Stimulated activated CD4-positive, alpha-beta T cell treated with anti-CD3 and anti-CD28 coated beads, TNF-alpha, amount 100 ng/mL, for 1 hour (primary cell): ENCODE measurements at places on chromosomes 11 and 22.

GRCh38 chr11:16982256-16982671 is 31.9 kb downstream of the PLEKHA7 start:
- DNase-seq = no peak

DNA sequence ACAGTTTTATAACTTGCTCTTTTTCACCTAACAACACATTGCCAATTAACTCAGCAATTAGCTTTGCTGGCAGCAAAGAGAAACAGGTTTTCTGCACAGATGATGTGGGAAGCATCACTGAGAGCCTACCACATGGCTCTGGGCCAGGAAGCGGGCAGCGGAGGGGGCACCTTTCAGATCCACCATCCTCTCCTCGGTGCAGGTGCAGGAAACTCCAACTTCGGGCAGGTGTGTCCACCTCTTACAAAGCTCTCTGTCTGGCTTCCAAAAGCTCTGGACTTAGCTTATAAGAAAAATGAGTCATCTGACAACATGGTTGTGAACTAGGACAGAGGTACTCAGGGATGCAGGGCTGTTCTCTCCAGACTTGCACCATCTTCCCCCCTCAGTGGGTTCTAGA is 77.0 kb downstream of the RPS6KA4 start:
- DNase-seq = no peak

DNA sequence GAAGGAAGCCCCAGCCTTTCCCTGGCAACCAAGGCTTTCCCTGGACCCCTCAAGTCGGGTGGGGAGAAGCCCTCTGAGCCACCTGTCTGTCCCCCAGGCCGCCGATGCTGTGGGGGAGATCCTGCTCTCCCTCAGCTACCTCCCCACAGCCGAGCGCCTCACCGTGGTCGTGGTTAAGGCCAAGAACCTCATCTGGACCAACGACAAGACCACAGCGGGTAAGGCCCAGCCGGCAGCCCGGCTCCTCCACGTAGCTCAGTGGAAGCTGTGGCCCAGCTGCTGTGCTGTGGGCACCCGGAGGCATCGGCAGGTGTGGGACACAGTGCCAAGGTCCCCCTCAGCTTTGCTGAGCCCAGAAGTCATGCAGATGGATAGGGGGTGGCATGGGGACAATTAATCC is 12.2 kb upstream of the RHOD start:
- no peak for DNase-seq

DNA sequence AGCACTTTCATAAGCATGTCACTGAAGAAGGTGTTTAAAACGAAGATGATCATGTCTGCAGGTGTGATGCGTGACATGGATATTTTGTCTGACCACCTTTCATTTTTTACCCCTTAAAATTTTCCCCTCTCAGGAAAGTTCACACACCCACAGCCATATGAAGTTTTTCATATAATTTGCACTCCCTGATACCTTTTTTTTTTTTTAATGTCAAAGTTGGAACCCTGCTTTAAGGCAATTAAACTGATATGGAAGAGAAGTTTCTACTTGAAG is 104.6 kb downstream of the ATXN10 start:
- DNase-seq = no peak

DNA sequence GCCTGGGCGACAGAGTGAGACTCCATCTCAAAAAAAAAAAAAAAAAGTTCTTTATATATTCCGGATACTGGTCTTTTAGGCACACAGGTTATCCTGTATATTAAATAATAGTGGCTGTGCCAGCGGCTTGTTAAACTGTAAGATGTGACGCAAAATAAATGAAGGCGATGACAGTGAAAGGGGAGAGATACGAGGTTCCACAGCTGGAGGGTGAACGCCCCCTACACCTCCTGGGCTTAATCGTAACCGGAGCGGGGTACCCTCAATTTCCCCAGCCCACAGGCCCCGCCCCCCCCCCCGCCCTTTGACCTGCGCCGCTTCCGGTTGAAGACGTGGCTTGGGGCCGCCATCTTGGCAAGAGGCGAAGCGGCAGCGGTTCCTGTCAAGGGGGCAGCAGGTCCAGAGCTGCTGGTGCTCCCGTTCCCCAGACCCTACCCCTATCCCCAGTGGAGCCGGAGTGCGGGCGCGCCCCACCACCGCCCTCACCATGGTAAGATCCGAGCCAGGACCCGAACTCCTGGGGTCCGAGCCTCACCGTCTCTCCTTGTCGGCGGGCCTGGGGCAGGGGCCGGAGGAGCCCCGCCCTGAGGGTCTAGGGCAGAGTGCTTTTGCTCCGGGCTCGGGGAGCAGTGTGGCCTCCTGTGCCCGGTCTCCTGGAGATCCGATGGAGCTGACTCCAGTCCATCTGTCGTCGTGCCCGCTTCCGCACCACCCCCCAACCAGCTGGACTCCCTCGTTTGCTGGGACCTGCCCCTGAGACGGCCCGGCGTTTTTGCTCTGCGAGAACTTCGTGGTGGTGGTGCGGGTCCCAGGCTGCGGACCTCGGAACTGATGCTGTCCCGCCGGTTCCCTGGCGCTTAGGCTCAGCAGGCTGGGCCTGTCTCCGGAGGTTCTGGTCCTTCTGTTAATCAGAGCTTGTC is at the start of gene ARCN1:
Gene ARCN1 (plus strand): TSS at position 349 of the 920 bp plus-strand sequence. CDS start 139 bp downstream, at position 488.
- peak; percentile 45 for DNase-seq

- no peak for DNase-seq
These were observed 10.8 kb downstream of the PRR33 start for GRCh38 chr11:1880746-1881441.

- DNase-seq = no peak
These were observed 9.0 kb upstream of the RAG1 start for GRCh38 chr11:36558571-36559413.

GRCh38 chr11:20501252-20501651 is 98.2 kb upstream of the SLC6A5 start:
- DNase-seq = no peak

DNA sequence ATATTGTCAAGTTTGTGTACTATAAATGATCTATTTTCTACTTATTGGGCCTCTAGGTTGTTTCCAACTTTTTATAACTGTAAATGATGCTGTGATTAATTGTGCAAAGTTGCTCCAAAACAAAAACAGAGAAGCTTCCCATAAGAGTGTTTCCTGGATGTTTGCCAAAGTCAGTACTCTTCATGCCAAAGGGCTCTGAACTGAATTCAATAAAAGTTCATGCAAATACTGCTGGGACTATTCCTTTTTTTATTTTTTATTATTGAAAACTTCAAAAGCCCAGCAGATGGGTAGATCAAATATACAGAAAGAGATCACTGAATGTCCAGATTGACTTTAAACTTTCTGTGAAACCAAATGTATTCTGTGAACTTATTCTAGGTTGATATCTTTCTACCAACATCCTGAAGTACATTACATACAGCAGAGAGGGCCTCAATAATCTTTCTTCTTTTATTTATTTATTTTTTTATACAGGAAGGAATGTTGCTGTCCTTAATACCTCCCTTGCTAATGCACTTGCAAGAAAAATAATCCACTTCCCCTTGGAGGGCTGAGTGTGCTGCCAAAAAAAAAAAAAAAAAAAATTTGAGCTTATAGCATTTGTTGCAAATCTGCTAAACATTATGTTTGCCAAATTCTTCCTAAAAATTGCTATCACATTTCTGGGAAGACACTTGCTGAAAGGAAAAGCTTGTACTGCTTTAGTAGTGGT is 53.0 kb downstream of the CTSC start:
- DNase-seq = no peak

GRCh38 chr11:112718483-112718882 is 242.7 kb upstream of the NCAM1 start:
- no peak for DNase-seq

DNA sequence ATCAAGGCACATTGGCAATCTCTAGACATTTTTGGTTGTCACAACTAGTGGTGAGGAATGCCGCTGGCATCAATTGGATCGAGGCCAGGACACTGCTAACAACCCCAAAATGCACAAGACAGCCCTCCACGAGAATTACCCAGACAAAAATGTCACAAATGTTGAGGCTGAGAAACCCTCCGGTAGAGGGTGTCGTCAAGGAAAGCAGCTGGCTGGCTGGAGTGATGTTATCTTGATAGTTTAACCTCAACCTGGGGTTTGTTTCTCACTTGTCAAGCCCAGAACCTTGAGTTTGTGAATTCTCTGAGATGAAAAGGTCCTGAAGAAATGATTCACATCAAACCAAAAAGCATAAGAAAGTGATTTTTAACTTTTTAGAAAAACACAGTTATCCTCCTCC is 21.1 kb upstream of the TMPRSS13 start:
- DNase-seq = no peak

GRCh38 chr22:50206599-50206998 is 5.8 kb downstream of the SELENOO start:
- DNase-seq = no peak

- DNase-seq = no peak
These were observed 6.7 kb downstream of the INCENP start for GRCh38 chr11:62130283-62131169.

DNA sequence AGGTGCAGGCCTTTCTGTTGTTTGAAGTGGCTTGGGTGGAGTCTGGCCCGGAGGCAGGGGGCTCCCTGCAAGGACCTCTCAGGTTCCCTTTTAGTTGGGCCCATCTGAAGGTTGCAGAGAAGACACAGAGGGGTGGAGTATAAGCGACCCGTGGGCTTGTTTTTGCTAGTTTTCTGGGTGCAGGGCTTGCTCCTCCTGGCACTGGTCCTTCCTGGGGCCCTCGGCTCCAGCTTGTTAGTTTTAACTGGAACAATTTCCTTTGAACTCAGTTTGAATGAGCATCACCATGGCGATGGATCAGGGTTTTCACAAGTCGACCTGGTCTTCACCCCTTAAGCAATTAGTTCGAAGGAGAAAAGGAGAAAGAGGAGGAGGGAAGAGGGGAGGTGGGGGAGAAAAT is 28.5 kb upstream of the OAF start:
- no peak for DNase-seq

- no peak for DNase-seq
These were observed 175.6 kb upstream of the TENM4 start for GRCh38 chr11:79616392-79616851.

DNA sequence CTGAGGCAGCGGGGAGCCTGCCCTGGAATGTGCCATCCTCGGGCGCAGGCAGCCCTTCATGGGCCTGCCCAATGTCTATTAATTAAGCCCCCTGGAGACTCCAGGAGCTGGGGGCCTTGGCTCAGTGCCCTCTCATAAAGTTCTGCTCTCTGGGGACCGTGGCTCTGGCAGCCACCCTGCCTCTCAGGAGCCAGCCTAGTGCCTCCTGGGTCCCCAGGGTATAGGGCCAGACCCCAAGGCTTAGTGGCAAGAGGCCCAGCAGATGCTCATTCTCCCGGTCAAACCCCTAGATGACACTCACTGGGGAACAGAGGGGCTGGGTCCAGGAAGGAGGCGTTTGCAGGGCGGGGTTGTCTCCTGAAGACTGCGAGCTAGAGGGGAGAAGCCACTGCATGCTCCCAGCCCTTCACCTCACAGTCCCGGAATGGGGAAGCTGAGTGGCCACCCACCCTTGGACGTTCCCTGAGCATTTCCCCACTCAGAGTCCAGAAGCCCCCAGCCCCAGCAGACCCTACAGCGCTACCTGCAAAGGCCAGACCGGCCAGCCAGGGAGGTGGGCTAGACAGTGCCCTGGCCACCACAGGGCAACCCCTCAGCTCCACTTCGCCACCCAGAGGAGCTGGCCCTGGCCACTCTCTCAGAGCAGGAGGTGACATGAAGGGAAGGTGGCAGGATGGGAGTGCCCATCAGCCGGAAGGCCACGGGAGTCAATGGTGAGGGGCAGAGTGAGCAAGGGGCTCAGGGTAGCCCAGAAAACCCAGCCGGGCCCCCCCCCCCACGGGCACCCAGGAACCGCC is 83.0 kb downstream of the CDKN1C start:
- no peak for DNase-seq

- DNase-seq = no peak
These were observed 52.0 kb upstream of the MMP13 start for GRCh38 chr11:103007521-103007920.

DNA sequence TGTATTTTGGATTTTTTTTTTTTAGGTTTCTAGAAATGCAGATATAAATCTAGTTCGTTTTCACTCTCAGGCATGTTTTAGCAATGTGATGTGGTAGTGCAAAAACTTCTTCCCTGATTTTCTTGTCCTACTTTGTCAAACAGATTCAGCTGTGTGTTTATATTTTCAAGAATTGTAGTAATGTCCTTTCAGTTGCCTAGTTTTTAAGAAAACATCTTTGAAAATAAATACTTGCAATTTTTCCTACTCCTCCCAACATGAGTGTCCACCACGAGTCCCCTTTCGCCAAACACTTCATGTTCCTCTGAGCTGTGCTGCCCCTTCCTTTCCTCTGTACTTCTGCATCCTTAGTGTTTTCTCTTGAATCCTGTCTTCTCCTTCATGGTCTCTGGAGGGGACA is 686.9 kb downstream of the NTM start:
- no peak for DNase-seq

DNA sequence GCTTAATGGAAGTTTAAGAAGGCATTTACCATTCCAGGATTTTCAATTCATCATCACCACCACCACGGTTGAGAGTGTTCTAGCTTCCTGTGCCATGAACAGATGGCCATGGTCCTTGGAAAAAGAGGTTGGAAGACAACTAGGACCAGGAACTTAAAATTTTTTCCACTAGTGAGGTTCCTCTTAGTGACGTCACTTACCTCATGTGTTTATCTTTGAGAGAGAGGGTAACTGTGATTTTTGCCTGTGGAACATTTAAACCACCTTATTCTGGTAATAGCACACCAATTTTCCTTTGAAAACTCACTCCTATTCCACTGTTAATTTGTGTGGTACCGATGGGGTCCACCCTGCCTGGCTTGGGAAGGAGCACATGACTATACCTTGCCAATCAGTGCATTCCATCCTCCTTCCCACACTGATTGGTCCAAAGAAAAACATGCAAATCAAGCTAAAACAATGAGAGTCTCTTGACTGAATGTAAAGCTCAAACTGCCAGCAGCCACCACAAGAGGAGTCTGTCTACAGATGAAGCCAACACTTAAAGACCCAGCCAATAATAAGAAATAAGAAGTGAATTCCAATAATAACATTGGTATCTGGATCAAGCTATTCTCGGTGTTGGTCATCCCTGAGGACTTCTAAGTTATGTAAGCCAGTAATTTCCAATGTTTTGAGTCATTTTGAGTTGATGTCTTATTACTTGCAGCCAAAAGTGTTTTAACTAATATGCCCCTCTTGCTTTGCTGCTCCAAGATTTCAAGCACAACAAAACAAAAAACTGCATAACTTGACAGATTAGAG is 111.8 kb downstream of the MPPED2 start:
- DNase-seq = no peak

- DNase-seq = no peak
These were observed 26.1 kb downstream of the MOB2 start for GRCh38 chr11:1460396-1460985.

- no peak for DNase-seq
These were observed 139.5 kb upstream of the TTC12 start for GRCh38 chr11:113174882-113175281.

DNA sequence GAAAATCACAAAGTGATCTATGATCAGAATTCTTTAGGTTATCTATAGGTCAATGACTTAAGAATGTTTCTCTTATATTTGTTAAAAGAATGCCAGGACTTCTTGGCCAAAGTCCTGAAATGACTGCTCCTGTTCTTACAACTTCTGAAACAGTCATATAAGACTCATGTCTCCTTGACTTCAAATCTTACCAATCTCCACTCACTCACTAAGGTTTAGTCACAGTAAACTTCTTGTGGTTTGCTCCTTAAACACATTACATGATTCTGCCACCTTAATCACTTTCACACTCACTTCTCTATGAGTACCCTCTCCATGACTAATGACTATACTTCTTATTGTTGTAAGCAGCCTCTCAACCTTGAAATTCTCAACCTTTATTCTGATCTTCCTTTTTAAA is 648.7 kb upstream of the CCDC179 start:
- DNase-seq = no peak

GRCh38 chr11:96317571-96317970 is 25.4 kb downstream of the MAML2 start:
- DNase-seq = no peak

GRCh38 chr11:118715245-118715831 is 35.9 kb upstream of the TREH start:
- DNase-seq = no peak
